ENCODE measurements at places on chromosomes 6 and 20.
A peak's percentile ranks its signal among the peaks of the same experiment; 100 is the strongest.

DNA sequence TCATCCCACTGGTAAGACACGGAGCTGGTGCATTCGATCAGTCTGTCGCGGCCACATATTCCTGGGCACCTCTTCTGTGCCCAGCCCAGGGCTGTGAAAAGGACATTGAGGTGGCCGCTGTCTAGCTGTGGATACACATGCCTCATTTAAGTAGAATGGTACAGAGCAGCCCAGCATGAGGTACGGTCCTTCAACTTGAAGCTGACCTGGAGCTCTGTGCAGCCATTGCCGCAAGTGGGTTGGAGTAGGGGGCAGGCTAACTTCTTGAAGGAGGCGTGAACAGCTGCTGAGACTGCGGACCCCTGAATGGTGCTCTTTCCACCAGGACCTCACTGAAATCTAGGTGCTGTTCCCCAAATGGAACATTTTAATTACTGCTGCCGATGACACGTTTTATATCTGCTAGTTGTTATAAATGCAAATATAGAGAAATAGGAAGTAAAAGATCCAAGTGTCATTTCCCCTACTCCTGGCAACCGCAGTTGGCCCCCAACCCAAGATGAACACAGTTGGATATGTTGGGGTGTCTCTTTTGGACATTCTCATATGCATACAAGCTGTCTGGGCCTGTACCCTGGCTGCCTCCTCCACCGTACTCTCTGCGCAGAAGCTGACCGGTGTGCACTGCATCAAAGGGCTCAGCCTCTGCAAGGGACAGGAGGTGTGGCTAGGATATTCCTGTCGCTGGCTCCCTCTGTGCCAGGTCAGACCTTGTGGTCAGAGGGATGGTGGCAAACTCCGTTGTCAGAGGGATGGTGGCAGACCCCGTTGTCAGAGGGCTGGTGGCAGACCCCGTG, 86.1 kb downstream of the CDC5L start:
- DNase-seq, result no peak

DNA sequence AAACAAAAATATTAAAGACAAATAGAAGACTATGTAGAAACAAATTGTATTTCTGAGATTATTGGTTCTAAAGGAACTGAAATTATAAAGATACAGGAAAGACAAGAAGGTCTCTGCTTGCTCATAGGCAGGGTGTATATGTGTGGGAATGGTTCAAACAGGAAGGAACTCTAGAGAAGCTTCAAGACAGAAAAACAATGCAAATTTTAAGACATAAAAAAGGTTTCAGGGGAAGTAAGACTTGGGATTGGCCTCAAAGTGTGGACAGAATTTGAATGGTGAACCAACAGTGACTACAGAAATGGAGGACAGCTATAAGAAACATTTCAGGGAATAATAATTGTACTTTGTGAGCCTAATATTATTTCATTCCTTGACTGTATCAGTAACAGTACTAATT, 50.3 kb downstream of the OR2B2 start:
- no peak for DNase-seq

GRCh38 chr6:42407379-42407778, 44.3 kb downstream of the TRERF1 start:
- no peak for DNase-seq

DNA sequence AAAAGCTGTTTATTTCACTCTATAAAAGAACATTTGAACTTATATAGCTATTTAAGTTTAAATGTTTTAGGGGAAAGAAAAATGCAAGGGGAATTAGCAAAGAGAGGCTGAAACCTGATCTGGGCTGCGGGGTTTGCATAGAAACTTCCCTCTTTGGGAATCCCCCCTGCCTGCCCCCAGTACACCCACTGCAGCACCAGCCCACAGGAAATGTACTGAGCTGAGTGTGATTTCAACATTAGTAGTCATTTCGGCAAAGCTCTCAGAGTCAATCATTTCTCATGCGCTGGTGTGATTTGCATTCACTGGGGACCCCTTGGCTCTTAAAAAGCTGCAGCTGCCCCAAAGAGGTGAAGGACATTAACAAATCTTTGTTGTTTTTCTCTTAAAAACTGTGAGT, 859.4 kb downstream of the MAFB start:
- no peak for DNase-seq

DNA sequence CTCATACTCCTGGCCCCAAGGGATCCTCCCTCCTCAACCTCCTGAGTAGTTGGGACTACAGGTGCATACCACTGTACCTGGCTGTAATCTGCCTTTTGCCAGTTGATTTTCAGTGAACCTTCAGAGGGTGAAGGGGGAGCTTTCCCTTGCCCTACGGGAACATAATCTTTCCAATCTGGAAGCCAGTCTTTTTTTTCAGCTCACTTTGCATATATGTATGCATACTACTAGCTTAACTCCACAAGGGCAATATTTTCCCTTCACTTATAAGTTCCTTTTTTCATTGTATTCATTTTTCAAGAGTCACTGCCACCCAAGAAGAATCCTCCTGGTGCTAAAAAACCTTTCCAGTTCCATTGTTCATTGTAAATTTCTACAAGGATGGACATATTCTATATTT, 53.4 kb upstream of the GCM1 start:
- DNase-seq, result no peak

DNA sequence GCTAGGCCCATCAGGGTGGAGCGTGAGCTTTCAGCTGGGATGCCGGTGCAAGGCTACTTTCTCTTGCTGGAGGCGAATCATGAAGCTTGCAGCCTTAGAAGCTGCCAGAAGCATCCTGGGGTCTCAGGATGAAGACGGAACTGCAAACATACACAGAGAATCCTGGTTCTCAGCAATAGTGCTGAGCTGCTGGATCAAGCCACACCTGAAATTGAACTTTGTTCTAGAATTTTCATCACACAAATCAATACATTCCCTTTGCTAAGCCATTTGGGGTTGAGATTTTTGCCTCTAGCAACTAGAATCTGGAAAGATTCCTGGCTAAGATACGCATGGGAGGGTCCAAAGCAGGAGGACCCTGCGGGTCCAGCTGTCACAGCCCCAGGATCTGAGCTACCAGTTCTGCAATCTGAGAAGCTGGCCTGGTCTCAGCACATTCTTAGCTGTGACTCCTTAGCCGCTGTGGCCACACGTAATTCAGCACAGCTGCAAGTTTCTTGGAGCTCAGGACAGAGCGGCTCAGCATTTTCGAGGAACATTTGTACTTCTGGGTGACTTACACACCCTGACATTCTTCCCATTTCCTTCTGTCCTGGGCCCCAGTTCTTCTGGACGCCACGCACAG, 6.6 kb upstream of the ARFGAP1 start:
- no peak for DNase-seq

- no peak for DNase-seq
These were observed 35.2 kb downstream of the HMGCLL1 start for GRCh38 chr6:55543633-55544309.

GRCh38 chr6:118408863-118409262, 139.2 kb upstream of the PLN start:
- no peak for DNase-seq

GRCh38 chr20:35883336-35883777, 70.9 kb downstream of the SCAND1 start:
- DNase-seq, result no peak

DNA sequence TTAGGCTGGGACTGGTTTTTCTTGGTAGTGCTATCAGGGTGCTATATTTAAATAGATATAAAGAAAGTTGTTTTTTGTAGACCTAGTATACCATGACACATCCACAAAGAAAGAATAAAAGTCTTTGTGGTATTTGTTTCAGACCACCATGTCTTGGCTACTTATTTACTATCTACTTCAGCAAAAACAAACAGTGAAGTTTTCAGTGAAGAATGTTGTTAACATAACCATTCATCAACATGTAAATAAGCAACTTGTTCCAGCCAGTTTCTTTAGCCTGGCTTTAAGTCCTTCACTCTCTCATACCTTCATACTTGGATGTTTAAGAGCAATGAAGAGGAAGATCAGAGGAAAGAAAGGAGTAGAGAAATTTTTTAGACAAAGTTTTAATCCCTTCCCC, 624.1 kb downstream of the CD109 start:
- no peak for DNase-seq

DNA sequence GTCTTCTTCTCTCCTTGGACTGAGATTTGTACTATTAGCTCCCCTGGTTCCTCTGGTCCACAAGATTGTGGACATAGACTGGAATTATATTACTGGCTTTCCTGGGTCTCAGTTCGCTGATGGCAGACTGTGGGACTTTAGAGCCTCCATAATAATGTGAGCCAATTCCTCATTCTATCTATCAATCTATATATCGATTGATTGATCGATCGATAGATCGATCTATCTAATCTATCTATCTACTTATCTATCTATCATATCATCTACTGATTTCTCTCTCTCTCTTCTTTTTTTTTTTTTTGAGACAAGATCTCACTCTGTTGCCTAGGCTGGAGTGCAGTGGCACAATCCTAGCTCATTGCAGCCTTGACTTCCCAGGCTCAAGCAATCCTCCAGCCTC, 51.5 kb upstream of the DDR1 start:
- no peak for DNase-seq

GRCh38 chr6:106451439-106451838, 90.9 kb downstream of the CRYBG1 start:
- DNase-seq, result no peak

DNA sequence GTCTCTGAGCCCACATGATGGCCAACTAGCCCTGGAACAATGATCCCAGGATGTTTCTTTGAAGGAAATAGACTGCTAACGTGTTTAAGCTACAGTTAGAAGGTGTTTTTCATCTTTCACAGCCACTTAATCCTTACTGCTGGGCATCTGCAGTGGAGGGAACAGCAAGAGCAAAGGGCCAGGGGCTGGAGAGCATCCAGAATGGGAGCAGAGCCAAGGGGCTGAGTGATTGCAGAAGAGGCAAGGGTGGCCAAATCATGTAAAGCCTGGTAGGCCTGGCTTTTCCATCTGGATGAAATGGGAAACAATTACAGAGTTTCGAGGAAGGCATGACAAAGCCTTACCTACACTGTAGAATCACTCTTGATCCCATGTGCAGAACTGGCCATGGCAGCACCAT, 18.7 kb upstream of the LAMP5 start:
- no peak for DNase-seq

GRCh38 chr6:72748759-72749158, 126.9 kb downstream of the KCNQ5 start:
- no peak for DNase-seq

DNA sequence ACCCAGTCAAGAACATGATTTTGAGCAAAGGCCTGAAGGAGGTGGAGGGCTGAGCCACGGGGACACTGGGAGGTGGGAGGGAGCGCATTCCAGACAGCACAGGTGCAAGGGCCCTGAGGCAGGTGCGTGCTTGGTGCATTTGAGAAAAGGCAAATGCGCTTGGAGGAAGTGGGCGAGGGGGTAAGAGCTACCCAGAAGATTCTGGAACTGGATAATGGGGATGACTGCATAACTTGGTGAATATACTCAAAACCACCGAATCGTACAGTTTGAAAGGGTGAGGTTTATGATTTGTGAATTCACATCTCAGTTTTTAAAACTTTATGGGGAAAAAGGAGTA, 9.8 kb downstream of the PREX1 start:
- DNase-seq, result peak; percentile 49

GRCh38 chr6:133218852-133219251, 22.3 kb upstream of the EYA4 start:
- no peak for DNase-seq

GRCh38 chr20:10313701-10314100, 95.1 kb downstream of the SNAP25 start:
- no peak for DNase-seq

GRCh38 chr6:127162836-127163235, 44.4 kb downstream of the RSPO3 start:
- DNase-seq, result no peak

- no peak for DNase-seq
These were observed 18.6 kb upstream of the POLR1H start for GRCh38 chr6:30042476-30042875.

DNA sequence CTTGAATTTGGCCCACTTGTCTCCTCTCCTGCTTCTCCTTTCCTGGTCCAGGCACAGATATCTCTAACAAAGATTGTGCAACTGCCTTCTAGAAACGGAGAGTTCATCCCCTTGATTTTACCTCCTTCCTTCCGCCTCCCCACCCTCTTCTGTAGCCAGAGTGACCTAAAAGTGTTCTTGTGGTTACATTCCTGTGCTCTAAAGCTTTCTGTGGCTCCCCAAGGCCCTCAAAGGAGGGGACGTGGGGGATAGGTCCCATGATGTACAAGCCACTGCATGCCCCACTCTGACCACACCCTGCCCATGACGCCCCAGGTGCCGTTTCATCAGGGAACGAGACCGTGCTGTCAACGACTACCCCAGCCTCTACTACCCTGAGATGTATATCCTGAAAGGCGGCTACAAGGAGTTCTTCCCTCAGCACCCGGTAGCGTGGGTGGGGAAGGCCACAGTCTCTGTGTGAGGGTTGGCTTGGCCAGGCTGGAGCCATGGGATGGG, 8.2 kb downstream of the CDC25B start:
- peak; percentile 49 for DNase-seq

Measured in posterior cingulate gyrus (tissue), 11 donors.